Cardiac muscle cell (in vitro differentiated cells and primary cell): ENCODE measurements at places on chromosomes 11 and 22.

DNA sequence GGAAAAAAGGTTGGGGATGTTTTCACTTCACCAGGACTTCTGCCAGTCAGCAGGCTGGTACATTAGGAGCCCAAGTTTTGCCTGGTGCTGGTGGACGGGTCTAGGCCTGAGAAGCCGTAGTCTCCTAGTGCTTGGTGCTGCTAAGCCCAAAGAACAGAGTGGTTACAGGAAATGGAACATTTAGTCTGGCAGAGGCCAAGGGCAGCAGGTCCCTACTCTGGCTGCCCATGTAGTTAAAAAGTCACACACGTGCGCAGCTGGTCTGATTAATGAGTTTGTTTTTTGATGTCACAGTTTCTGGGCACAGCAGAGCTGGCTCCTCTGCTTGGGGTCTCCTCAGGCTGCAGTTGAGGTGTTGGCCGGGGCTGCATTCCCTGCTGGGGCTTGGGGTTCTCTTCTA, 20.6 kb downstream of the BCR start:
- DNase-seq, result no peak

DNA sequence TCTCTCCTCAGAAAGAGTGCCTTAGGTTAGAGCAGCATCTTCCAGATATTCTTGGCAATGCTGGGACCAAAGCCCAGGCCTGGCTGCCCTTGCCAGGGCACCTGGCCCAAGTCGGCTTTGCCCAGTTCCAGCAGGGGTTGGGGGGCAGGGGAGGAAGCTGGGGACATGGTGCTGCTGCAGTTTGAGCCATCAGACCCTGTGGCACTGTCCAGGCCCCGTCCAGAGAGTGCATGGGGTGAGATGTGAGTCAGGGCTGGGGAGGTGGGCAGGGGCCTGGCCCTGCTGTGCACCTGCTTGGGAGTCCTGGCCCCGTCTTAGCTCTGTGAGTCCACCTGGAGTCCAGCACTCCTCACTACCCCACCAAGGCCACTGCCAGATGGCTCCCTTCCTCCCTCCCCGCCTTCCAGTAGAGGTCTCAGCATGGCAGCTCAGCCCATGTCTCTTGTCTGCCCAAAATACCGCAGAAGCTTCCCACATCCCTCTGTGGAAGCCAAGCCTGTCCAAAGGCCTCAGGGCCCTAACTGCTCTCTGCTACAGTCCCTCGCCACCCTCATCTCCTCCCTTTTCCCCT, 16.6 kb downstream of the DERL3 start:
- no peak for DNase-seq

DNA sequence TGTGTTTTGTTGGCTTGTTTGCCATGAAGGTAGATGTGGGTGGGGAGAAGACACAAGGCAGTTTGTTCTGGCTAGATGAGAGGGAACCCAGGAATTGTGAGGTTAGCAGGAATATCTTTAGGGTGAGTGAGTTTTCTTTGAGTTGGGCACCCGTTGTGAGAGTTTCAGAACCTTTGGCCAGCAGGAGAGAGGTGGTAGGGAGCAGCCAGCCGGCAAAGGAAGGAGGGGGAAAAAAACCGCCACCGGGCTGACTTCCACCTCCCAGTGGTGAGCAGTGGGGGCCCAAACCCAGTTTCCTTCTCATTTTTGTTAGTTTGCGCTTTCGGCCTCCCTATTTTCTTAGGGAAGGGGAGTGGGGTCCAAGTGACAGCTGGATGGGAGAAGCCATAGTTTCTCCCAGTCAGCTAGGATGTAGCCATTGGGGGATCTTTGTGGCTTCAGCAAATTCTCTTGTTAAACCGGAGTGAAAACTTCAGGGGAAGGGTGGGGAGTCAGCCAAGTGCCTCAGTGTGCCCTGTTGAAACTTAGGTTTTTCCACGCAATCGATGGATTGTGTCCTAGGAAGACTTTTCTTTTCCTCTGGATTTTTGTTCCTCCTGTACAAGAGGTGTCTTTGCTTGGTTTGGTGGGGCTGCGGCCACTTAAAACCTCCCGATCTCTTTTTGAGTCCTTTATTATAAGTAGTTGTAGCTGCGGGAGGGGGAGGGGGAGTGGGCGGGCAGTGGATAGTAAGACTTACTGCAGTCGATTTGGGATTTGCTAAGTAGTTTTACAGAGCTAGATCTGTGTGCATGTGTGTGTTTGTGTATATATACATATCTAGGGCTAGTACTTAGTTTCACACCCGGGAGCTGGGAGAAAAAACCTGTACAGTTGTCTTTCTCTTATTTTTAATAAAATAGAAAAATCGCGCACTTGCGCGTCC, 1.1 kb upstream of the GCAT start:
- peak; percentile 49 for DNase-seq

DNA sequence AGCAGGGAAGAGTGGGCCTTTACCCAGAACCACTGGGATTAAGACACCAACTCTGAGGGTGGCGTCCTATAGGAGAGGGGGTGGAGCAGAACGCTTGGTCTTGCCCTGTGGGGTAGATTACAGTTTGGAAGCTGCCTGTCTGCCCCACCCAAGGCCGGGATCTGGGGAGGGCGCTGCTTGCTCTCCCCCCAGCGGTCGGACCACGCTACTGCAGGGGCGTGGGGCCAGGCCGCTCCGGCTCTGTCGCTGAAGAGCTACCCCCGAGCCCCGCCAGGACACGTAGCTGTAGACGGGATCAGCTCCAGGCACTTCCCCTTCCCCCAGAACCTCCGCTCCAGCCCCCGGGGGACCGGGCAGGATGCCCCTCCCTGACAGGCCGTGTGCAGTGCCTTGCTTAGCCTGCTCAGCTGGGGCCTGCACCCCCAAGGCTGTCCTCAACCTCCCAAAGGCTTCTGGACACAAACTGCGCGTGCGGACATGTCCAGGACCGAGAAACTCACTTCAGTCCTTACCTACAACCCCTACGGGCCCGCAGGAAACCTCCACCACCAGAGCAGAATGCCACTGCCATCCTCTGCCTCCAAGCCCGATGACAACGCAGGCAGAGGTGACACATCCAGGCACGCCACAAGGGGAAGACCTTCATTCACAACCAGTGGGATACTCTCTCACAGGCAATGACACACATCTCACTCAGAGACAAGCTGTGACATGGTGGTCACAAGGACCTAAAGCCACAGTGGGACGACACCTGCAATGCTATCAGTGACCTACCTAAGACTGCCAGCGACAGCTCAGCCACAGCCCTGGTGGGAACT, 3.6 kb downstream of the AHNAK start:
- peak; percentile 82 for DNase-seq

GRCh38 chr11:2779981-2780849, 80.4 kb upstream of the KCNQ1OT1 start:
- DNase-seq, result peak; percentile 38

- DNase-seq, result no peak
Measured at GRCh38 chr11:1906181-1906580, 13.3 kb upstream of the TNNT3 start.

GRCh38 chr11:79066456-79067351, 374.1 kb downstream of the TENM4 start:
- peak; percentile 43 for DNase-seq

GRCh38 chr11:121946514-121946913, 169.5 kb downstream of the BLID start:
- no peak for DNase-seq

- DNase-seq, result no peak
Measured at GRCh38 chr11:110249766-110250165, 46.6 kb downstream of the RDX start.

DNA sequence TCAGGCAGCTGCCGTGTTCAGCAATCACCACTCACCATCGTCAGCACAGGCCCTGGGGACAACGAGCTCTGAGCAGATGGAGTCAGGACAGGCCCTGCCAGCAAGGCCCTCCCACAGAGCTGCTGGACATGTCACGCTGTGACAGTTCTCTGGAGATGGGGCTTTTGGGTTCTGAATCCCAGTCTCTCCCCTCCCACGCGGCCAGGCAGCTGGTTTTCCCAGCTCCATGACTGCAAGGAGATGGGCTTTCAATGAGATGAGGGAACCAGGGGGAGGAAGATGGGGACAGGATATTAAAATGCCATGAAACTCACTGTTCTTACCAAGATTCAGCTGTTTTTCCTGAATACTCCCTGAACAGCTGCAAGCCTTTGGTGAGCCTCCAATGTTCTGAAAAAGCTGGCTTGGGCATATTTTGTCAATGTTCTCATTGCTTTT, 305.9 kb downstream of the BRD1 start:
- no peak for DNase-seq

DNA sequence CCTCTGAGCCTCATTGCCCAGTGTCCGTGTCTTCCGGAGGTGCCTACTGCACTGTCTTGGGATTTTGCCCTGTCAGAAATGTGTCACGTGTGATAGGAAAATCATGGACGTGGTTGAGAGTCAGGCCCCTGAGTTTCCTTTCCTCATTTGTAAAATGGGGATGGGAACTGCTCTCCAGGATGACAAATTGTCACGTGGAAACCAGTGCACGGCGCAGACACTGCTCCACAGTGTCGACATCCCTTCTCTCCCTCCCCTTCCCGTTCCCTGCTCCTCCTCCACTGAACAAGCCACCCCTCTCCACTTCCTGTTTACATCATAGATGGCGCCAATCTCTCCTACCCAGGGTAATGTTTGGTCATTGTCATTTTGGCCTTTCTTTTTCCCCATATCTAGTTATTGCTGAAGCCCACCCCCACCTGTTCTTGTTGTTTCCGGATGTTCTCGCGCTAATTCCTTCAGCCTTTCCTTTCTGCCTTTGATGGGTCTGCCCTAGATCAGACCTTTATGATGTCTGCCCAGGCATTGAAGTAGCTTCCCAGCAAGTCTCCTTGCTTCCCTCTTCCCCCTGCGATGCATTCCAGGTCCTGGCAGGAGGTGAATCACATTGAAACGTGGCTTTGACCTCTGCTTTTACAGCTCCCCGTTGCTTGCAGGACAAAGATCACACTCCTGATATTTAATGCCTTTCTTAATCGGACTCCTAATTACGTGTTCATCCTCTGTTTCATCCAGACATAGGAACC, 91.8 kb downstream of the TBC1D22A start:
- no peak for DNase-seq

DNA sequence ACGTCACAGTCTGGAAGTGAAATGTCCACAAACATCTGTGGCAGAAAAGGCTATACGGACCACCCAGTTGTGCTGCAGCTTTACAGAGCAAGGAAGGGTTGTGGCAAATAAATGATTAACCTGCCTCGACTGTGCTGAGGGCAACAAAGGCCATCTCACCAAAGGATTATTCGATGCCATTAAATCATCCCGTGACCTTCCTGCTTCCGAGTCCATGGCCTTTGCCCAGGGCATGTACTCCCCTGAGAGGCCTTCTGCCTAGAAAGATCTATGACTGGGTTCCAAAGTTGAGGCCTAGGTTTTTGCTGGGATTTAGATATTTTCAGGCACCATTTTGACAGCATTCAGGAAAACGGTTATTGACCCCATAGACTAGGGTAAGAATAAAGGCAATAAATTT, 9.2 kb downstream of the CDPF1 start:
- no peak for DNase-seq

- no peak for DNase-seq
Measured at GRCh38 chr22:25824828-25825423, 82.9 kb downstream of the MYO18B start.

GRCh38 chr22:41636467-41636866, 15.4 kb downstream of the XRCC6 start:
- DNase-seq, result no peak

DNA sequence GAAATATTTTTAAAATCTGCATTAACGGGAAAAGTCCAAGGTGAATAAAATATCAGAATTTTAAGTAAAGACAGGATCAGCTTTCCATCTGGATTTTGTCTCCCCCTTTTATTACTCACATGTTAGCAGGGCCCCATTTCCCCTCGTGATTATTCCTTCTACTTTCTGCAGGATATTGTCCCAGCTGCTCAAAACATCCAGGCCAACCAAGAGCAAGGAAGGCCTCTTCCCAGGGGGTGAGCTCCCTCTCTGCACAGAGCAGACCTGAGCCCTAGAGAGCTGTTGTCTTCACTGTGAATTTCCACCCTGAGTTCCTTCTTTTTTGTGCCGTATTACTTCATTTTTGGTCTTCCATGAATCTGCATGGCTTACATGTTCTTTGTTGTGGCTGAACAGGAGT, 3.7 kb upstream of the TMPRSS13 start:
- no peak for DNase-seq

DNA sequence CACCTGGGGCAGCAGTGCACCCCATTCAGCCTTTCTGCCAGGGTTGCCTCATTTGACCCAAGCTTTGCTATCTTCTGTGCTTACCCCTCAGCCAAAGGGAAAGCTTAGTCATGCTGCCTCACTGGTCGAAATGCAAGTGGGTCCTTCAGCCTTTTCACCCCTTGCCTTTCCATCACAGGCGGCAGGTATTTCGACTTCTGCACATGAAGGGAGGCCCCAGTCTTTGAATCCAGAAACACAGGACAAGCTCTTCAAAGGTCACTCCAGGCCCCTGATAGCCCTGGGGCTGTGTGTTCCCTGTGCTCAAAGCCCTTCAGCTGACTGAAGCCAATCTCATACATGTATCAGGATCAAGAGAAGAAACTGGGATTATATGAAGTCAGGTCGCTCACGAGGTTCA, 129.7 kb downstream of the SNX19 start:
- no peak for DNase-seq

DNA sequence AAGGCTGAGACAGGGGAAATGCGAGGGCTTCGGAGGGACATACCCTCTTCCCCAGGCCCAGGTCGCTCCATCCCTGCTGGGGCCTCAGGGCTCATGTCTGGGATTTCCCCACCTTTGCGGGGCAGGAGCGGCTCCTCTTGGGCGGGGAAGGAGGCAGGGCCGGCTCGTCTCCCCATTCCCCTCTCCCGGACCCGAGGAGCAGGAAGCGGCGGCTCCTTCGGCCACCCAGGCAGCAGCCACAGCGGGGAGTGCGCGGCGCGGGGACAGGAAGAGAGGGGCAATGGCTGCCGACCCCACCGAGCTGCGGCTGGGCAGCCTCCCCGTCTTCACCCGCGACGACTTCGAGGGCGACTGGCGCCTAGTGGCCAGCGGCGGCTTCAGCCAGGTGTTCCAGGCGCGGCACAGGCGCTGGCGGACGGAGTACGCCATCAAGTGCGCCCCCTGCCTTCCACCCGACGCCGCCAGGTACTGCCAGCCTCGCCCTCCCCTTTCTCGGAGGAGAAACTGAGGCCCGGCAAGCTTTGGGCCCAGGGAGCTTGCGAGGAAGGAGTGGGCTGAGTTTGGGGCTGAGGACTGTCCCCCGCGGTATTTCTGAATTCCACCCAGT, at the start of gene ANKK1:
ANKK1 (plus strand) TSS at position 175 of the 607 bp plus-strand sequence; CDS start at position 281, 106 bp downstream.
- peak; percentile 35 for DNase-seq

DNA sequence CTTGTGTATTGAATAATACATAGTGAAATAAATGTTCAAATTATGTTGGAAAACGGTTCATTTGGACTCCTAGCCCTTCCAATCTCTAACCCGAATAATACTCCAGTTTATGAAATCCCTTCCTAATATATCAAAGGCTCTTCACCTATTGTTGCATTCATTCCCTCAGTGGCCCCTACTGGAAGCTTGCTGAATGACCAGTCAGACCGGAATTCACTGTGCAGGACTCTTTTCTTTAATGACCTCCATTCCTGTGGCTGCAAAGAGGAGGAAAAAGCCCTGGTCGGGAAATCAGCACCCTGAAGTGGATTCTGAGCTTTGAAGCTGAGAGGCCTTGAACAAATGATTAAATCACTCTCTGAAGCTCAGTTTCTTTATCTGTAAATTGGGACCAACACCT, 19.1 kb upstream of the RCN1 start:
- DNase-seq, result peak; percentile 35
